ENCODE measurements at places on chromosomes 1 and 21.

GRCh38 chr21:33522953-33523349 lies 19.0 kb downstream of the GART start:
- DNase-seq = no peak

GRCh38 chr1:24727501-24728216 lies 17.6 kb upstream of the CLIC4 start:
- no peak for DNase-seq

DNA sequence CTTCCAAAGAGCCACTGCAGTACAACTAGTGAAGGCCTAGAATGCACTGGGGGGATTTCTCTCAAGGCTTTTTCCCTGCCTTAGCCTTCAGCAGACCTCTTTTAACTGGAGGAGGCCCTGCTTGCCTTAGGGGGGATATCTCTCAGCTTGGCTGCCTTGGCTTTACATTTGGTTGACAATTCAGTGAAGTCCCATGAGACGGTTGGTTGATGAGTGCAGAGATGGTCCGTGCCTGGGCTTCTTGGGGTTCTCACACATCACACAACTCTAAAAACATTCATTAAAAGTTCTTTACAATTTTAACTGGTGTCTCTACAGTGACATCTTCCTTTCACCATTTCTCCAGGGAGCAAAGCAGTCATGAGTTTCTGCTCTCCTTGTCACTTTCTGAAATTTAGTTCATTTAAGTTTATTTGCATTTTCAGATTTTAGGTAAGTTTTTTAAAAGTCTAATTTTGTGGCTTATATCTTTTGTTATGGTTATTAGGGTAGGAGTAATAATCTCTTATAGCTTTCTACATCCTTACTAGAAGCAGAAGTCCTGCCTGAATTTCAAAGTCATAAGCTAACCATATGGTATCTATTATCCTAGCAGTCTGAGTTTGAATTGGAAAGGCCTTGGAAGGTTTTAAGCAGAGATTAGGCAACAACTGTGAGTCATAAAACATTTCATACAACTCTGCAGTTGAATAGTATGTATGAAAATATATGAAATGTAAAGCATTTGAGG lies 487.6 kb downstream of the DPYD start:
- DNase-seq = peak; percentile 43

GRCh38 chr1:112699425-112700144 lies 7.3 kb downstream of the RHOC start:
- no peak for DNase-seq

DNA sequence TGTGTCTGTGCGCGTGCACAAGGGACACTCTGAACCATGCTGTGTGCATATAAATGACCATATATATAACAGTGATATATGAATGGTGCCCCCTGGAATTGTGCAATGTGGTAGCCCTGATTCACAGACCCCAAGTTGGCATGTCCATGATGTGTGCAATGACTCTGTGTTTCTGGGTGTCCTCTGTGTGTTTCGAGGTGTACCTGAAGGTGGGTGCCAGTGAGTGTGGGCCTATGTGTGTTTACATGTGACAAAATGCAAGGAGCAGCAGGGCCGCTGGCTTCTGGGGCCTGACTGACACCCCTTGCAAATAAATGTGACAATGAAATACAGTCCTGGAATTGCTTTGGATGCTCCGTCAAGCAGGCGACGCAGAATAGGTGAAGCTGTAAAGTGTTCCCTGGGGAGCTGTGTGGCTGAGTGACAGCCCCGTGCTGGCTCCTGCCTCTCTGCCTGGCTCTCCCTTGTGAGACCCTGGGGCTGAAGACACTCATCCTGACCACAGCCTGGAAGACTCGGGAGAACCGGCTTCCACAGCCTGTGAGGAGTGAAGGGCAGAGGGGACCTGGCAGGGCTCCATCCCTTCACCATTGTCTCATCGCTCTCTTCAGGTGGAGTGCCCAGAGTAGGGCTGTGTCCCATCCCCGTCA lies 38.2 kb upstream of the CSF3R start:
- DNase-seq = no peak

DNA sequence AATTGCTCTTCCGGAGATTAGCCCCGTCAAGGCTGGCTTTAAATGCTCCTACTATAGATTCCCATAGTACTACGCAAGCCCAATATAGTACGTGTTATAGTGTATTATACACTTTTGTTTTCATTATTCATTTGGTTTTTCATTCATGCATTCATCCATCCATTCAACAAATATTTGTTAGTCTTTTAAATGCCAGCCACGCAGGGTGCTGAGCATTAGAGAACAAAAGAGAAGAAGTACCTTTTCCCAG lies 513 bp upstream of the RAB3GAP2 start:
- no peak for DNase-seq

DNA sequence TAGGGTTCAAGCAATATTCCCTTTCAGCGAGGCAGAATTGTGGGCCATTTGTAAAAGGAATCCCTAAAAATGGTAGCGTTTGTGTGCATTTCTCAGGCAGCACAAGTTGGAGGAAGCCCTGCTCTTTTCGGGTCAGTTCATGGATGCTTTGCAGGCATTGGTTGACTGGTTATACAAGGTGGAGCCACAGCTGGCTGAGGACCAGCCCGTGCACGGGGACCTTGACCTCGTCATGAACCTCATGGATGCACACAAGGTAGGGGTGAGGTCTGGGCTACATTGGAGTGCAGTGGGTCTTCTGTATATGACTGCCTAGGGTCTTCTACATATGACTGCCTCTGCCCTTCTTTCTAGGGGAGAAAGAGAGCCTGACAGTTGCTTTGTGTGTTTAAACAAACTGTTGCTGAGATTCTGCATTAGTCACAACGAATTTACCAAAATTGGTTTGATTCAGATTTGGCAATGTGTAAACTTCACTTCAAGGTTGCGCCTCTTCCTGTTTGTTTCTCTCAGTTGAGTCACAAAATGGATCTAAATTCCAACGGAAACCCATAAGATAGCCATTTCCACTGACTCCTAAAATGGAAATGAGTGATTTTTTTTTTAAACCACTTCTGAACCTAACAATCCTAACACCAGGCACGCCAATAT lies 40.4 kb upstream of the BMP8A start:
- no peak for DNase-seq

- DNase-seq = no peak
Observed at GRCh38 chr1:234841710-234842231, 231.8 kb upstream of the IRF2BP2 start.

GRCh38 chr21:20971296-20971921 lies 26.8 kb upstream of the NCAM2 start:
- DNase-seq = peak; percentile 67

GRCh38 chr1:179803104-179803503 lies 60.0 kb downstream of the FAM163A start:
- DNase-seq = peak; percentile 18

- no peak for DNase-seq
Observed at GRCh38 chr1:206971029-206971655, 882 bp upstream of the FCAMR start.

DNA sequence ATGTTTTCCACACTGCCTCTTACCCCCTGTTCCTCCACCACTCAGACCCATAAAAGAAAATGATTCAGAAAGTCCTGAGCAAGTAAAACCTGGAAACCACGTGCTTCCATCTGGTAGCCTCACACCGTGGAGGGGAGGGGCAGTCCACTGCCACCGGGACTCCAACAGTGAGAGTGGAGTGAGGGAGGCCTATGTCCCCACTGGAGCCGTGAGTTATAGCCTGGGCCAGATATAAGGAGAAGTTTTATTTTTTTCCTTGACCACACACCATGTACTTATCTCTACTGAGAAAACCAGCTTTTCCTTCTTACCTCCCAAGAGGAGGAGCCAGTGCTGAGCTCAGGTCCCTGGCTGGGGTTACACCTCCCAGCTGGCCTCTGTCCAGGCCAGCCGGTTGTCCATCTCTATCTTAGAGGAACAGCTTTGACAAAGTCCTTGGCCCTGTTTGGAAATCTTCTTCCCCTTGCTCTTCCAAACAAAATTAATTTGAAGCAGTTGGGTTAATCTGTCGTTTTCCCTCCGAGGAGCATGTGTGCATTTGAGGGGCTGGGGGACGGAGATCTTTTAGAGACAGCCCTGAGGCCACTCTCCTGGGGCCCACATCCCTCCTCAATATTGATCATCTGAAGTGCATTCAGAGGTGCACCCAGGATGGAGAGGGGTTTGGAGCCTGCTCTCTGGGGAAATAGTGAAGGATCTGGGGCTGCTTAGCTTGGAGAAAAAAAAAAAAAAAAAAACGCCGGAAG lies 49.1 kb upstream of the SERBP1 start:
- no peak for DNase-seq

GRCh38 chr1:234932106-234932505 lies 196.5 kb downstream of the TOMM20 start:
- no peak for DNase-seq

- DNase-seq = no peak
Observed at GRCh38 chr1:79695138-79695537, 688.6 kb upstream of the ADGRL4 start.

DNA sequence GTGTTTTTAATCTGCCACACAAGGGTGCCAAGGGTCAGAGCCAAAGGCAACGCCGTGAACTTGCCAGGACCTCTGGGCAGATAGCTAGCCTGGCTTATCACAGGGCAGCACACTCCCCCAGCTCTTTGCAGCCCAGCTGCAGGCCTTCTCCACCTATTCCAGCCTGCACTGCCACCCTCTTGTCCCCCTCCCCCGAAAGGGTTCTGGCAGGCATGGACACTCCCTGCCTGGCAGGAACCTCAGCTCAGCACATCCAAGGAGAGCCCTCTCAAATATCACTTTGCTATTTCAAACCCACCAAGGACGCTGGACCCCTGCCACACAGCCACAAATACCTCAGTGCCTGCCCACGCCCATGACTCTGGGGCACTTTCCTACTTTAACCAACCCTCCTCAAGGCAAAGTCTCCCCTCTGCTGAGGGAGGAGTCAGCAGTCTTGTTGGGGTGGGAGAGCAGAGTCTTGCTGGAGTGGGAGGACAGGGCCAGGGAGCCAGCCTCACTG lies 9.1 kb downstream of the SSBP3 start:
- DNase-seq = no peak

DNA sequence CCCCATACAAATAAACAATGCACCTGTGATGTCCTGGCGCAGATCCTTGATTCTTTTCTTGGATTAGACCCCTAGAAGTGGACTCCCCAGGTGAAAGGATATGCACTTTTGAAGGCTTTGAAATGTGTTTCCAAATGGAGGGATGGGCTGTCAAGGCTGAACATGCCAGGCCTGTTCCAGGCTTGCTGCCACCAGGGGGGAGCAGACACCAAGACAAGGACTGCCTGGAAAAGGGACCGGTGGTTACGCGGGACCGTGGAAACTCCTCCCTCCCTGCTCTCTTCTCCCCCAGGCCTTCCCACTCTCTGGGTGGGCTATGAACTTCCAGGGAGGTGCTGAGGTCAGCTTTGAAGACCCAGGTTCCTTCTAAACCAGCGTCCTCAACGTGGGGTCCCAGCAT lies 12.7 kb downstream of the C1QB start:
- peak; percentile 66 for DNase-seq

DNA sequence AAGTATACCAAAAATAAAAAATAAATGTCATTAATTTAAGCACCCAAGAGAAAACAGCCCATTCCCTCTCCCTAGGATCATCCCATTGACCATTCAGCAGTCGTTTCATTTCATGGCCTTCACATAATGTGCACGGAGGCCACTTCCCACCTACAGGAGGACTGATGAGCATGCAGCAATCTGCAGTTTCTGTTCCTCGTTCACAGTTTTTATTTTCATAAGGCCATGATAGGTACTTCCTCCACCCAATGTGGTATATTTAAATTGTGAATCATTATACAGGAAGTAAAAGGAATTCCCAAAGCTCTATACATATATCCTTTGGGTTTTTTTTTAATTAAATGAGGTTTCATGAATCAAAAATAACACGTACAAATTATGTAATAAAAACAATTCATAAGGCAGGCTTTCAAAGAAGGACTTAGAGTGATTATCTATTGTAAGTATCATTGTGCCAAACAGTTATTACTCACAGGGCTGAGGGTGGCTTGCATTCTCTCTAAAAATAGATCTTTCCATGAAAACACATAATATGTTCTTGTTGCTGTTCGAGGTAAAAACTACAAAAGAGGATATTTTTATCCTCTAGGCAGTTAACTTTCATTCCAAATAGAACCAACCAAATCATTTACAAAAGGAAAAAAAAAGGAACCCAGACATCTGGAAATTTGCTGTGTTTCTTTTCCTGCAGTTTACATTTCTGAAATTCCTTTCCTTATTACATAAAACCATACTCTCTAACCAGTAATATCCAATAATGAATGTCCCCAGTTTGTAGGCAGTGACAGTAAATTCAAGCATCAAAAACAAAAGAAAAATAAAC lies 27.5 kb upstream of the SLC44A3 start:
- DNase-seq = no peak

- no peak for DNase-seq
Observed at GRCh38 chr1:1343811-1344421, 5.3 kb downstream of the DVL1 start.

GRCh38 chr1:238681451-238681850 lies 704.9 kb upstream of the CHRM3 start:
- no peak for DNase-seq

DNA sequence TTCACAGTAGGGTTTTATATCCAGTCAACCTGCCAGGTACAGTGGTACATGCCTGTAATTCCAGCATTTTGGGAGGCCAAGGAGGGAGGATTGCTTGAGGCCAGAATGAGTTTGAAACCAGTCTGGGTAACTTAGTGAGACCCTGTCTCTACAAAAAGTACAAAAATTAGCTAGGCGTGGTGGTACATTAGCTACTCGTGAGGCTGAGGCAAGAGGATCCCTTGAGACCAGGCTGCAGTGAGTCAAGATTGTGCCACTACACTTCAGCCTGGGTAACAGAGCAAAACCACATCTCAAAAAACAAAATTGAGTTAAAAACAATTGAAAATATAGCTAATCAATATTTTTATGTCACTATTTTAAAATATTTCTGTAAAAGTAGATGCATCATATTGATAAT lies 33.2 kb downstream of the DDI2 start:
- DNase-seq = no peak

- no peak for DNase-seq
Observed at GRCh38 chr1:159483501-159483900, 44.0 kb downstream of the OR10J1 start.
